ENCODE measurements at places on chromosomes 6 and 20. TPM values are rescaled to one million over a fixed set of nuclear protein-coding genes. Genes with fewer than 3 reads are reported as not detected.

DNA sequence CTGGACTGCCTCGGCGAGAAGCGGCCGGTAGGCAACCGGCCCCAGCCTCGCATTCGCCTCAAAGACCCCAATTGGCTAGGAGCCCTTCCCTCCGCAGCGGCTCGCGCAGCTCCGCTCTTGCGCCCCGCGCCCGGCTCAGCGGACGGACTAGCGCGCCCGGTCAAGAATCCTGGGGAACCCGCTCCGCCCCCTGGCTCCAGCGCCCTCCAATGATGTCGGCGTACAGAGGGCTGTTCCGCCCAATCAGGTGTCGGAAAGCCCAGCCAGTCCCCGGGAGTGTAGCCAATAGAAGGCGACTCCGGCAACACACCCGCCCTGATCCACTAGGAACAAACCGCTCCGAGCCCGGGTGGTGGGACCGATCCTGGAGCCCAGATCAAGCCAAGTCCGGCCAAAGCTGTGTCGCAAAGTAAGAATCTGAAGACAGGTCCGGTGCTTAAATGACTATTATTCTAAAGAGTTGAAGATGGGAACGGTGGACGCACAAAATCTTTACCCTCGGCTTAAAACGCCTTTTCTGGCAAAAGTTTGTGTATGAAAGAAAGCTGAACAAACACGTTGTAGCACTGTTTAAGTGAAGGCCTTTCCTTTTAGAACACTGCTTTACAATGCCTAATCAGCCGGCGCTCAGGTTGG, 132.2 kb downstream of the OGFRL1 start:
- DNase-seq = peak; percentile 94

Gene ARG1
- 248 TPM for total RNA-seq

Gene SLC17A2
- total RNA-seq = not detected

Gene GGT7
- total RNA-seq = 12.9 TPM

Gene DEFB124
- not detected for total RNA-seq

GRCh38 chr6:36920546-36920945, 34.0 kb upstream of the PI16 start:
- no peak for DNase-seq
